Activated CD8-positive, alpha-beta memory T cell treated with anti-CD3 and anti-CD28 coated beads for 4 hours (primary cell): ENCODE measurements at places on chromosomes 1 and 21.

GRCh38 chr1:23383577-23384311, 14.1 kb upstream of the ZNF436 start:
- DNase-seq = no peak

DNA sequence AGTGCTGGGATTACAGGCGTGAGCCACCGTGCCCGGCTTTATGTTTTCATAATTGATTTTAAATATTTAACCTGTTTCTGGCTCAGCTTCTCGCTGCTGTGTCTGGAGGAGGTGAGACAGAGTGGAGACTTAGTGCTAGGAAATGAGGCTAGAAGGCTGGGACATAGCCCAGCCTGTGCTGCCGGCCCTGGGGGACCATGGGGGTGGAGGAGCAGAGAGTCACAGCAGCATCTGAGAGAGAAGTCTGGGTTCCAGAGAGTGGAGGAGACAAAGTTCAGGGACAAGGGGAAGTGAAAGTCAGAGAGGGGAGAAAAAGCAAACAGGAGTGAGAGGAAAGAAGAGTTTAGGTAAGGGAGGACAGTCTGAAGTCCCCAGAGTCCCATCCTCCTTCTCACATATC, 71.9 kb downstream of the LHX9 start:
- no peak for DNase-seq

GRCh38 chr1:8009043-8010002, 16.8 kb downstream of the ERRFI1 start:
- no peak for DNase-seq

DNA sequence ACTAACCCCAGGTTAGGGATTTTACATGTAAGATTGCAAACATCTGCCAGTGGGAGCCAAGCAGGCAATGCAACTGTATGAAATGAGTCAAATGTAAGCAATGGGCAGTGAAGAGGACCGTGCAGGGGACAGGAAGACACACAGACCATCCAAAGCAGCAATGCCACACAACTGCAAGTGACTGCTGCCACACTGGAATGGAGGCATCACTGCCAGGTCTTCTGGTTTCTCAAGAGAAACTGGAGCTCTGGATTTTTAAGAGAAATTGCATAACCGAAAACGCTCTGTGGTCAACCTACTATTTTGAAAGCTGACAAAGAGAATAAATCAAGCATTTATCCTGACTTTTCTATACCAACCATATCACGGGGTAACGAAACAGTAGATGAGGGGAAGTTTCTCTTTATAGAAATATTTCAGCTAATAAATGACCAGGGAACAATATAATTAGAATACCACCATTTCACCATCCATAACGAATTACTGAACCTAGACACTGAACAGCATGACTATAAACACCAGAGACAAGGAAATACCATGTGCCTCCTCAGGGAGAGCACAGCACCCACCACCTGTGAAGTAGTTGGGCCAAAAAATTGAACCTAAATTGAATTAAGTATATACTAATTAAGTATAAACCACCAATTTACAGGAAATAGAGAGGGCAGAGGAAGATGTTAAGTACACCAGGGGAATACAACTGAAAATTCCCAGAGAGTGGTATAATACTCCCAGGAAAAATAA, 4.4 kb downstream of the AK2 start:
- no peak for DNase-seq

DNA sequence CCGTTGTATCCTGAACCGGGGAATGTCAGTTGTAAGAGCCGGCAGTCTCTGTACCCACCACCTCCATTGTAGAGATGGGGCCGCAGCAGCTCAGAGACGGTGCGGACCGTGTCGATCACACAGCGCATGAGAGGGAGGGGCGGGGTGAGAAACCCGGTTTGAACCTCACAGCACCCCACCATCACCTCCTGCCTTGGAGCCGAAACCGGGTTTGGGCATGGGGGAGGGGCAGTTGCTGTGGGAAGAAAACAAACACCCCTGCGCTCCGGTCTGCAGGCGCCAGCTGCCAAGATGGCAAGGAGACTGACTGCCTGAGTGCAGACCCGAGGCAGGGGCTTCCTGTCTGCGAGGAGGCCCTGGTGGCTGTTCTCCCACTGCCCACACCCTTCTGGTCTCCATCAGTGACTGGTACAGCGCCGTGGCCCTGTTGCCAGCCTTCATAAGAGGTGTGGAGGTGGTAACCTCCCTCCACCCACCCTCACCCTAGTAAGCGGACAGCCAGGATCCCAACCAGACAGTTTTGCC, 69.2 kb upstream of the SSBP3 start:
- no peak for DNase-seq
